ENCODE measurements at places on chromosomes 2 and 18.

DNA sequence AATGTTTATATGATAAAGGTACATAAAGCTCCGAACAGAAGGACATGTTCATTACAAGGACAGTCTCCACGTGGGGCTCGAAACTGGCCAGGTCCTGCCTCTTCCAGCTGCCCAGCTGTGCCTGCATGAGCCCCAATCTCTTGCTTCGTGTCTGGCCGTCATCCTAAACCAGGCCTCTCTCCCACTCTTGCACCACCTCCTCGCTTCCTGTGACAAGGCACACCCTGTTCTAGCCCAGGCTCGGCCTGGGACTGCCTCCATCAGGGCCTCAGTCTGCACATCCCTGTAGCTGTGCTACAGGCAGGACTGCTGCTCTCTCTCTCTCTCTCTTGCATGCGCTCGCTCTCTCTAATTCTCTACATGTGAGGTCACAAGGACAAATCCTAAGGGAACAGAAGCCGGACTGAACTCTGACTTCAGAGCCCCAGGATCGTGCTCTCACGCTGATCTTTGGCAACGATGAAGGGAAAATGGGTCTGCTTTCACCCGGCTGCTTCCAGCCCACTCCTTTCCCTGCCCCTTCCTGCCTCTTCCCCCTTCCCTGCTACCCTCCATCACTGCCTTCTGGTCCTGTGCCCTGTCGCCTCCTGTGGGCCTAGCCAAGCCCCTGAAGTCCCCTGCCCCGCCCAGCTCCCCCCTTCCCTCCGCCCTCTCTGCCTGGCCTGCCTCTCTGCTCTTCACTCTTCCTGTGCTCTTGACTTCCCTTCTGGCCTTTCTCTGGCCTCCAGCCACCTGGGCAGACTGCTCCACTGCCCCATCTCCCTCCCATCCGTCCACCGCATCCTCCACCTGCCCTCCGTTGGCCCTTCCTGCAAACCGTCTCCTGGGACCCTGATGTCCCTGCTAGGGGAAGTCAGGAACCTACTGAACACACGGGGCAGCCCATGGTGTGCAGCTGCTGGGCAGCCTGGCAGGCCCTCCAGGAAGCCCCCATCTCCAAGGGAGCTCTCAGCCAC, 7.8 kb upstream of the GPR55 start:
- no peak for DNase-seq

GRCh38 chr2:20422402-20423271, 24.2 kb upstream of the RHOB start:
- DNase-seq, result no peak

DNA sequence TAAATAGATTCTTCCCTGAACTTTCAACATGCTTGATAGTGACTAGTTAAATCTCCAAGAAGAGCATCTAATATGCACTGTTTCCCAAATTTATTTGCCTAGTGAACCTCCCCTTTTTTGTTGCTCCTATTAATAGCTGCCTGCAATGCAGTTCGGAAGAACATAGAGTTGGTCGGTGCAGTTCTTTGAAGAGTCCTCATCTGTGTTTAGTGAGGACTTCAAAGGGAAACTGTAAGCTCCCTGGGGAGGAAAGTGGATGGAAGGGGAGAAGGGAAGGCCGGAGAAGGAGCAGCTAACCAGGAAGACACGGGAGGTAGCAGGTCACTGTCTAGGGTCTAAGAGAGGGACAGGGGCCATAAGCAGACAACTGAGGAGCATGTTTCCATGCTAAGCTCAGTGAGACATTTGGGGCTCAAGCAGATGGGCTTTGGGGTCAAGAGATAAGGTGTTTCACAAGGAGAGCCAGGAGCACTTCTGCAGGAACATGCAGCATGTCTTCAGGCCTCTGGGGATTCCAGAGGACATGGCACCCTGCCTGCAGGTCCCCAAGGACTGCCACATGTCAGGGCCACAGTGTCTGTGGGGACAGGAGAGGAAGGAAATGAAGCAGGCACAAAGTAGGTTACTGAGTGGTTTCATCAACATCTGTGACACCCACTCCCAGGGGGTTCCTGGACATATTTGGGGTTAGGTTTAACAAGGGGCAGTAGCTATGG, 48.7 kb upstream of the ANXA4 start:
- no peak for DNase-seq

DNA sequence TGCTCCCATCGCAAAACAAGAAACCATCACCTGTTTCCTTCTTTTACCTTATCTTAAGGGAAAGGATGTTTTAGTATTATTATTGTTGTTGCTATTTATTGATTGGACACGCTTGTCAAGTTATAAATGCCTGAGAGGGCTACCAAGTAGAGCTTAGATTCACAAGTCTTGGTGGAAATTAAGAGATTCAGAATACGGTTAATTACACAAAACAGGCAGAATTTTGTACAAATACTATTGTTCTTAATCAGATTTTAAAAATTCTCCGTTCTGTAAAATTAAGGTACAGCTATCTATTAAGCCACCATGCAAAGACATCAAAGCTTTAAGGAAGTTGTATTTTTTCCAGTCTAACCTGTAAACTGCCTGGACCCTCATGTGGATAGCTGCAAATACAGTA, 1.1 kb upstream of the ZNF521 start:
- no peak for DNase-seq

DNA sequence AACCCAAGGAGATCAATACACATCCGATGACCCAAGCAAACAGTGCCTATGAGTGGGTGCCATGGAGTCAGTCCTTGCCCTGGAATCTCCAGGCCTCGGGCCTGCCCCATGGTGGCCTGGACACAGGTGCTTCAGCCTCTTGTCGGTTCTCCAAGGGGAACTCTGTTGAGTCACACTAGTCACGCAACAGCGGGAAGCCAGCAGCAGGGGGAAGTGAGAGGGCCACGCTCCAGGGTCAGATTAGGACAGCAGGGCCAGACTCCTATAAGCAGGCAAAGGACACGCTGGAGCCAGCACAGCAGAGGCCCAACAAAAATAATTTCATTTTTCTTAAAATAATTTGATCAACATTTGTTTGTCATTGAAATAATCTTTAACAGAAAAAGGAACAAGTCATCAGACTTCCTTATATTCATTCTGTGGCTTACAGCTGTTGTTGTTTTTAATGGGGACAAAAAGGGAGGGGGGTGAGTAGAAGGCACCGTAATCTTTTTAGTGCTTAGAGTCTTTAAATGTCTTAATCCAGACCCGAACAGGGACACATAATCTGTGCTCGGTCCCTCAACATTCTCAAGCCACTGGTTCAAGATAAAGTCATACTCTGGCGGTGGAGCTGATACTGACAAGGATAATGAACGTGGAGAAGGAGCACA, 16.4 kb upstream of the ARMC9 start:
- peak; percentile 44 for DNase-seq

GRCh38 chr2:67701011-67701410, 303.9 kb downstream of the ETAA1 start:
- no peak for DNase-seq

DNA sequence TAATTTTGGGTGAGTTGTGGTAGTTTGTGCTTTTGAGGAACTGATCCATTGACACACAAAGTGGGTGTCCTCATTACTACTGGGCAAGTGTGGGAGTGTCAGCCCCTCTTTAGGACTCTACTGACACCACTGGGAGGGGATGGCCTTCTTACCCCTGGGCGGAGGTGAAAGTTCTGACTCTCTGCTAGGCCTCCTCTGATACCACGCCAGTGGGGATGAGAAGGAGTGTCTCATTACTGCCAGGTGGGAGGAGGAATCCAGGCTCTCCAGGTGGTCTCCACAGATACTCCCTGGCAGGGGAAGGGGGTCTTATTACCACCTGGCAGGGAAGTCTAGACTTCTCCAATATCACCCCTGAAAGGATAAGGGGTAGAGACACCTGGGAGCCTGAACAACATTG, 9.1 kb downstream of the LCLAT1 start:
- DNase-seq, result no peak

DNA sequence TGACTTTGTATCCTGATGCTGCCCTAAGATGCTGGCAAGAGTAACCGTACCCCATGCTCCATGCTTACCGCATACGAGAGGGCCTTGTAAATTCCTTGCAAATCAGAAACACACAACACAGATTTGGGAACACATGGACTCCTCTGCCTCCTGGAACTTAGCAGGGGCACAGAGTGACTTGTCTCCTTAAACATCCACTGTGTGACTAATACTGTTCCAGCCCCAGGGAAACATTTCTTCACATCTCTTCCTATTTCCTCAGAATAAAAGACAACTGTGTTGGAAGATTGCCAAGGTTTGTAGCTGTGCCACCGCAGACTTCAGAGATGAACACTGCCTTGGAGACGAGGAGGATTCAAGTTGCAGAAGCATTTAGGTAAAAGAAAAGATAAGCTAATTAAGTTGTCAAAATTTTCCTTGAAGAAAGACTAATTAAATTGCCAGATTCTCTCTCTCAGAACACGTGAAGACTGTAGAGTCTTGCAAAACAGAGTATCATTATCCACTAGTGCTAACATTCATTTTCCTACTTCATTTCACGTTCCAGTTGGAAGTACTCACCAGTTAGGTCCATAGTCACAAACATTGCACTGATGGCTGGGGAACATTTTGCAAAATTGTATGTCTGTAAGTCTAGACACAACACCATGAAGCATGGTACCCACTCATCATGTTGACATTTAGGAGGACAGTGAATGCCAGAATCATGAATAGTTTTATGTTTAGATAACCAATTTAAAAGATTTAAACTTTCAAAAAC, 188.8 kb downstream of the TSN start:
- DNase-seq, result no peak

GRCh38 chr2:102661846-102662245, 42.5 kb downstream of the SLC9A2 start:
- no peak for DNase-seq

DNA sequence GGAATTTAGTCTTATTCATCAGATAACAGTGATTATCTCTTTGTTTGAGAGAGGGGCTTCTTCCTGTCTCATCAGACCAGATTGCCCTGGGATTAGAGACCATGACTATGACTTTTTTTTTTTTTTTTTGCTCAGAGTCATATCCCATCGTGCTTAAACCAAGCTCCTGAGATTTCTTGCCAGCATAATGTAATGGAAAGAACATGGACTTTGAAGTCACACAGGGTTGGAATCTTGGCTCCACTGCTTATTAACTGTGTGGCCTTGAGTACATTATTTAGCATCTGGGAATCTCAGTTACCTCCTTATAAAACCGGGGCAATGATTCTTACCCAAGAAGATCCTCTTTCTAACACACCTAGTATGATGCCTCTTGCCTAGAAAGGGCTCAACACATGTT, 268.3 kb downstream of the DYSF start:
- DNase-seq, result no peak

- DNase-seq, result no peak
These were observed 80.3 kb downstream of the XRCC5 start for GRCh38 chr2:216189410-216189809.

DNA sequence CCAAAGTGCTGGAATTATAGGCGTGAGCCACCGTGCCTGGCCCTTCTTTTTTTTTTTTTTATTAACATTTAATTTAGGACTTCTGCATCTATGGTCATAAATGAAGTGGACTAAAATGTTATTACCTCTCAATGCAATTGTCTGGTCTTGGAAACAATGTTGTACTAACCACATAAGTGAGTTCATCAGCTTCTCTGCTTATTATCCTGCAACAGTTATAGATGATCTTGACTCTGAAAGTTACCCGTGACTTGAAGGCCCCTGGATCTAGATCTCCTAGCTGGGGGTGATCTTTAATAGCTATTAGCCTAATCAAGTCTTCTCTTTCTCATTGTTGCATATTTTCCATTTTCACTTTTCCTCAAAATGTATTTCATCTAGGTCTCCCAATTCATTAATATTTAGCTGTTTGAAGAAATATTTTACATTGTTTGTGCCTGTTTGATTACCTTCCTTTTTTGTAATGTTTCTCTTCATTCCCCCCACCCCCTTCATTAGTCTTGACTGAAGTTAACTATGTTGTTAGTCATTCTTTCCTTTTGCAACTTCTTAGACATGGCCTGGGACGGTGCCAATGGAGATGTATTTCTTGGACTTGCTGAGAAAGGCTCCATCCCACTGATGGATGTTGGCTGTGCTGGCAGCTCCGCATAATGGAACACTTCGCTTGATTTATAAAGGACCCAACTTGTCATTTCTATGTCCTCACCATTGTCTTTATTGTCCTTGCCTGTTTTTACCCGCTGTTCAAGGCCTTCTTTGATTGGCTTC, 141.6 kb upstream of the RIOK3 start:
- no peak for DNase-seq

DNA sequence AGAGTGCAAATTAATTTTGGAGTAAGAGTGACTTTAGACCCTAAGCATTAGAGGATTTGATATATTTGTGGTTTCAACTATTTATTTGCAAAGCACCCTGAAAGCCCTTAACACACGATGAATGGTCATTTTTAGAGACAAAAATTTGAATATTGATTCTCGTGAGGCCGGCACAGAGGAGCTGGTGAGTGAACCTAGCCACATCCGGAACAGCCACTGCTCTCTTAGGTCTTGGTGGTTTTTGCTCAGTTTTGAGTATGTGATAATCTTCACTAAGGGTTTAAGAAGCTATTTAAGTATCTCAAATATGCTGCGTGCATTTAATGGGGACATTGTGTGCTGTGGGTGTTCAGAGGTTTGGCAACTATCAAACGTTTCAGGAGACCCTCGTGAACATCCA, 204.8 kb downstream of the TSN start:
- peak; percentile 4 for DNase-seq

GRCh38 chr2:216399621-216400020, 12.7 kb upstream of the SMARCAL1 start:
- DNase-seq, result no peak

DNA sequence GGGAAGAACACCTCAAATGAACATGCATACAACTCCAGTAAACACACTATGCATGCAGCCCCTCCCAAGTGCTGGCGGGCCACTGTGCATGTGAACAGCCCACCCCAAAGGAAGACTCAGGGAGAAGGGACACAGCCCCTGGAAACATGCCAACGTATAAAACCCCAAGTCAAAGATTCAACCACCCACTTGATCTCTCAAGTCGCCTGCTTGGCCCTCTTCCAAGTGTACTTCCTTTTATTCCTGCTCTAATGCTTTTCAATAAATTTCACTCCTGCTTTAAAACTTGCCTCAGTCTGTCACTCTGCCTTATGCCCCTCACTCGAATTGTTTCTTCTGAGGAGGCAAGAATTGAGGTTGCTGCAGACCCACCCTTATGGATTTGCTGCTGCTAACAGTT, 139.1 kb downstream of the C1D start:
- DNase-seq, result no peak

- no peak for DNase-seq
These were observed 41.8 kb downstream of the KCTD18 start for GRCh38 chr2:200467806-200468681.

- no peak for DNase-seq
These were observed 55.1 kb upstream of the XDH start for GRCh38 chr2:31469648-31470047.

All from GM12864 (cell line).